ENCODE measurements at places on chromosomes 11 and 22.

- no peak for DNase-seq
Measured at GRCh38 chr11:130839981-130840666, 76.2 kb downstream of the SNX19 start.

DNA sequence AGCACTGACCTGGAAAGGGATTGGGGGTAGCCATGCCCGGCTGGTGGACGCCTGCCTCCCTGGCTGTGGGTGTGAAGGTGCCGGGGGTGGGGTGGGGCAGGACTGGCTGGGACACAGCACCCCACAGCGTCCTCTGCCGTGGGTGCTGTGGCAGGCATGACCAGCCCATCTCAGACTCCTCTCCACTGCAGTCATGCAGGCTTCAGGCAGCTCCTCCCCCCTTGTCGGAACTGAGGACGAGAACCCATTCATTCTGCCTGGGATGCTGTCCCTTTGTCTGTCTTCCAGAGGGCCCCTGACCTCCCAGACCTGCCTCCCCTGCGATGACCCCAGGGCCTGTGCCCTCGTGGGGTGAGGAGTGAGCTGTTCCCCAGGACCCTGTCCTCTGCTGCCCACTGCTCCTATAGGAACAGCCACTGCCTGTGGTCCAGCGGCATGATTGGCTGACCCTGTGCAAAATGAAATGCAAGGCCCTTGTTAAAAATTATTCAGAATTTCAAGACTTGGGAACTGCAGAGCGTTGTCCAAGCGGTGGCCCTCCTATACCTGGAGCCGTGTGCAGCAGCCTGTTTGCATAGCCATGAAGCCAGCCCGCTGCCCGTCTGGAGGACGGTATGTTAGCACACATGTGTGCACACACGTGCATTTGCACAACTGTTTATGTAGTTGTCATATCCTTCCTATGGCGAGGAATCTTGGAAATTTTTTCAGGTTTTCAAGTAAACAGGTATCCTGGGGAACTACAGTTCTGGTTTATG is 1122.3 kb downstream of the BRD1 start:
- no peak for DNase-seq

GRCh38 chr22:36658900-36659299 is 44.7 kb downstream of the CACNG2 start:
- no peak for DNase-seq

DNA sequence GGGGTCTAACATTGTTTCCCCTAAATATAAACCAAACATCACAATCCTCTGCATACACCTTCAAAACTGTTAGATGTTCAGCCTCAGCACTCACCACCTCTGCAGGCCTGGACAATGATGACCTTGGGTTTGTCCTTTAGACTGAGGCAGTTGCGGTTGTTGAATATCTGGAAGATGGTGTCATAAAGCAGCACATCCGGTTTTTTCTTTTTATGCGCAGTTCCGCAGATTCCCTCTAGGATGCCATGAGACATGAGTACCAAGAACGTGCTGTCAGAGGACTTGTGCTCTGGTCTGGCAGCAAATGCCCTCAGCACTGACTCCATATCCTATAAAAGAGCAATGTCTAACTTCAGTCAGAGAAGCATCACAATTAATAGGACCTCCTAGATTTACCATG is 22.8 kb downstream of the CASP5 start:
- peak; percentile 4 for DNase-seq

- no peak for DNase-seq
Measured at GRCh38 chr11:96104496-96104895, 180.6 kb upstream of the MTMR2 start.

- no peak for DNase-seq
Measured at GRCh38 chr11:119025978-119026766, 4.5 kb downstream of the SLC37A4 start.

- DNase-seq, result no peak
Measured at GRCh38 chr11:43735961-43736360, 55.4 kb downstream of the HSD17B12 start.

DNA sequence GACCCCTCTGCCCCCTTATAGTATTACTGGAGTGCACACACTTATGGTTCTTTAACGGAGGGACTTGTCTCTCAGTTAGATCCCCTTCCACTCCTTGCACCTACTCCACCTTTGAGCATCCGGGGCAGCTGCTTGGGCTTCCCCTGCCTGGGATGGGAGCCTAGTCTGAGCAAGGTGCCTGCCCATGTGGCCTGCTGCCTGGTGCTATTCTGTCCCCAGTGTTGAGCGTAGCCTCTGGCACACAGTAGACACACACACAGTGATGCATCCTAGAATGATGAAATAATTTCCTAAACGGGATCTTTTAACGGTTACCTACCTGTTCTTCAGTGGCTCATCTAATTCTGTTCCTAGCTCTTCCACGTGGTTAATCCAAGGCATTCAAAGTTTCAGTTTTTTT is 22.4 kb downstream of the PPFIA1 start:
- DNase-seq, result no peak

DNA sequence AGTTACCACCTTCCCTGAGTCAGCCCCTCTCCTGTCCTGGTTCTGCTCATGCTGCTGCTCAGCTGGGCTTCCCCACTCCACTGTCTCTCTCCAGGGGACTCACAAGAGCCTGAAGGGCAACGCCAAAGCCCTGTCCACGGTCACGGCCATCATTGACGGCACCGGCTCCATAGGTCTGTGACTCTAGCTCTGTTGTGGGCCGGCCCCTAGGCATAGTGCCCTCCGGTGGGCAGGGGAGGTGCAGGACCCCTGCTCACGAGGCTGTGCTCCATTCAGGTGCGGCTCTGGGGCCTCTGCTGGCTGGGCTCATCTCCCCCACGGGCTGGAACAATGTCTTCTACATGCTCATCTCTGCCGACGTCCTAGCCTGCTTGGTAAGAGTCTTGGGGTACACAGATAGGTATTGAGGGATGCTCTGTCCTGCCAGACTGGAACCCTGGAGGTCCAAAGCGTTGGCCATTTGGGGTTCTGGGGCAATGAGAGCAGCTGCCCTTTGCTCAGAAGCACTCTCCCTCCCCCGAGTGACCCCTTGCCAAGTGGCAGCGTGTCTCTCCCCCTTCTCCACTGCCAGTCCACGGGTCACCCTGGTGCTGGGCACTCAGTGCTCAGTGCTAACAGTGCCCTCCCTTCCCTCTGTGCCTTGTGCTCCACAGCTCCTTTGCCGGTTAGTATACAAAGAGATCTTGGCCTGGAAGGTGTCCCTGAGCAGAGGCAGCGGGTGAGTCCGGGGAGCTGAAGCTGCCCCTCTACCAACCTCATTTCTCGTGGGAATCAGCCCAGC is 22.4 kb downstream of the SLC37A2 start:
- DNase-seq, result no peak

- DNase-seq, result peak; percentile 66
Measured at GRCh38 chr11:74330075-74330858, 18.8 kb upstream of the P4HA3 start.

DNA sequence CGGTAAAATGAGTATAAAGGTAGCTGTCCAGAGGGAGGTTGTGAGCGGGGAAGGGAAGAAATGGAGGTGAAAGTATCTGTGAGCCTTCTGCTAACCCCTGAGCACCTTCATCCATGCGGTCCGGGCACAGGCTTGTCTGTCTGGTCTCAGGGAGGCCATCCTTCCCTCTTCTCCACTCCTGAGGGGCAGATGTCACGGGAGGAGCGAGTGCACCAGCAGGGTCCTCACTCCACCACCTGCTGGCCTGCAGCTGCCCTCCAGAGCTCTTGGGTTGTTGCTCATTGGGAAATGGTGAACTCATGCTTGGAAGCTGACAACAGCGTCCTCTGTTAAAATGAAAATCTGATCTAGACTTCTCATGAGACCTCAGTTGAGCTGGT is 33.8 kb upstream of the WNT11 start:
- no peak for DNase-seq

DNA sequence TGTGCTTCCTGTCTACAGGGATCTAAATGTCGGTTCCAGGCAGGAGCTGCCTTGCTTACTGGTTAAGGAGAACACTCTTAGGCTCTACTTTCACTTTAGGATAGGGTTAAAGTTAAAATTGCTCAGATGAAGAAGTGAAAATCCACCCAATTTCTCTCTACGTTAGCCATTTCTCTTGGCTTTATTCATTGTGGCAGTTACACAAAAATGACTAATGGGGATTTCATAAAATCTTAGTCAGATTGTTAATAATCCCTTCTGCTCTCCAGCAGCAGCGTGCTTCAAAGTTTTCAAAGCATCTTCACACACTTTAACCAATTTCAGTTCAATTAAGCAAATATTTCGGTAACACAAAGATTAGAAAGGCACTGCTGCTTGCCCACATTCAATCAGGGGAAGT is 58.4 kb upstream of the RCN1 start:
- DNase-seq, result no peak

GRCh38 chr11:110174645-110175310 is 81.6 kb downstream of the ZC3H12C start:
- no peak for DNase-seq

DNA sequence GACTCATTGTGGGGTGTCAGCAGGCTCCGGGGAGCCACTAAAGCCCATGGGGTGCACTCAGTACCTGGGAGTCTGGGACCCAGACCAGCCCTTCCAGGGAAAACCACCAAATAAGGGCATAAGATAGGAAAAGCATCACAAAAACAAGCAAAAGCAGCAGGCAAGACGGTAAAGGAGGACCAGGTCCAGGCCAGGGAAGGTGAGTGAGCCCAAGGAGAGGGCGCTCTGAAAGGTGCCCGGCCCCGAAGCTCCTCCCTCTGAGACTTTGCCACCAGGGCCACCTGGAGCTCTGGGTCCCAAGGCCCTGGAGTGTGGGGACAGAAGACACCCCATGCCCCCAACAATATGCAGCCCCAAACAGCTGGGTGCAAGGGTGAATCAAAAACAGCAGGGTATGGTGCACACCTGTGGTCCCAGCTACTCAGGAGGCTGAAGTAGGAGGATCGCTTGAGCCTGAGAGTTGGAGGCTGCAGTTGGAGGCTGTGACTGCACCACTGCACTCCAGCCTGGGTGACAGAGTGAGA is 5.2 kb upstream of the IL17REL start:
- DNase-seq, result no peak

GRCh38 chr11:82049199-82049598 is 684.5 kb downstream of the FAM181B start:
- DNase-seq, result no peak

- peak; percentile 36 for DNase-seq
Measured at GRCh38 chr11:8810540-8811301, 100.3 kb upstream of the AKIP1 start.

DNA sequence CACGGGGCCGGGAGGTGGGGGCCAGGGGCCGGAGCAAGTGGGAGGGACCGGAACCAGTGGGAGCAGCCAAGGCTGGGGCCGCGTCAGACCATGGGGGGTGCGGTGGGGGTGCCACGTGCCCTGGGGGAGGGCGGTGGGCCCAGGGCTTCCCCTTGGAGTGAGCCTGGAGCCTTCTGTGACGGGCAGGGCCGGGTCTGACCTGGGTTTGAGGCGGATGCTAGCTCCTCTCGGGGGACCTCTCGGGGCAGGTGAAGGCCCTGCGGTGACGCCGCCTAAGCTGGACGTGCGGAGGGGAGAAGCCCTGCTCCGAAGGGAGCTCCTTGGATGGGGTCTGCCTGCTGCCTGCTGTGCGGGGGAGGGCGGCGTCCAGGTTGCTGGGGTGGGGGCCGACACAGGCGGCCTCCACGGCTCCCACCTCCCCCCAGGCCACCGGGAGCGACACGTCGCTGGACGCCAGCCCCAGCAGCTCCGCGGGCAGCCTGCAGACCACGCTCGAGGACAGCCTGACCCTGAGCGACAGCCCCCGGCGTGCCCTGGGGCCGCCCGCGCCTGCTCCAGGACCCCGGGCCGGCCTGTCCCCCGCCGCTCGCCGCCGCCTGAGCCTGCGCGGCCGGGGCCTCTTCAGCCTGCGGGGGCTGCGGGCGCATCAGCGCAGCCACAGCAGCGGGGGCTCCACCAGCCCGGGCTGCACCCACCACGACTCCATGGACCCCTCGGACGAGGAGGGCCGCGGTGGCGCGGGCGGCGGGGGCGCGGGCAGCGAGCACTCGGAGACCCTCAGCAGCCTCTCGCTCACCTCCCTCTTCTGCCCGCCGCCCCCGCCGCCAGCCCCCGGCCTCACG is 115.0 kb downstream of the CACNA1I start:
- DNase-seq, result no peak

GRCh38 chr22:27597703-27598444 is 203.7 kb downstream of the MN1 start:
- peak; percentile 62 for DNase-seq

- DNase-seq, result peak; percentile 49
Measured at GRCh38 chr11:65920372-65920802, 1.2 kb downstream of the DRAP1 start.

- no peak for DNase-seq
Measured at GRCh38 chr11:77214557-77214956, 86.5 kb downstream of the MYO7A start.

GRCh38 chr22:38246046-38246658 is 26.7 kb downstream of the TMEM184B start:
- DNase-seq, result no peak

DNA sequence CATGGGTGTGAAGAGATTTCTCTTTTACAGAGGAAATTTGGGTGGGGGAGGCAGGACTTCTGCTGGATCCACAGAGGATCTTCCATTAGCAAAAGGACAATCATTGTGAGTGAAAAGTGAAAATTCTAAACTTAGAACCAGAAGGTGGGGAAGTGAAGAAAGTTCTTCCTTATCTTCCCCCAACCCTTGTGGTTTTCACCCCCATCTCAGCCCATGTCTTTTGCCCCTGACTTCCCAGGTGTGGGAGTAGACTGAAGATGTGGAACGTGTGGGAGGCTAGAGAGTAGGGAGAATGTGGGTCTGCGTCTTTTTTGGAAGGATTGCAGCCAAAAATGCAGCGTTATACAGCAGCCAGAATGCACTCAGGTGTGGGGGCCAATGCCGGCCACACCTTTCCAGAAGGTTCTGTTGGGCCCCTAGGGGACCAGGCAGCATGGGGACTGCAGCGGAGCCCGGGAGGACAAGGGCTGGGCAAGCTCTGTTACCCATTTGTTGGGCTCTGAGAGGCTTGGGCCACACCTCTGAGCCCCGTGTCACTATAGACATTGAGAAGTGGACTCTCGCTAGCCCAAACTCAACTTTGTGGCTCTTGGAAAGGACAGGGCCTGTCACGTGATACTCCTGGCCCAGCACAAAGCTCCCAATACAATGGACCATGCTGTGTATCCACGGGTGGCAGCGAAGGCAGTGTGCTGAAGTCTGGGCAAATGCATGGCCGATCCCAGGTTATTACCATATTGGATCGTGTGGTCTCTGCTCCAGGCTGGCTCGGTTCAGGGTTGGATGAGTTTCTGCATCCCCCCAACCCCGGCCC is 32.8 kb upstream of the LINC01488 start:
- no peak for DNase-seq

DNA sequence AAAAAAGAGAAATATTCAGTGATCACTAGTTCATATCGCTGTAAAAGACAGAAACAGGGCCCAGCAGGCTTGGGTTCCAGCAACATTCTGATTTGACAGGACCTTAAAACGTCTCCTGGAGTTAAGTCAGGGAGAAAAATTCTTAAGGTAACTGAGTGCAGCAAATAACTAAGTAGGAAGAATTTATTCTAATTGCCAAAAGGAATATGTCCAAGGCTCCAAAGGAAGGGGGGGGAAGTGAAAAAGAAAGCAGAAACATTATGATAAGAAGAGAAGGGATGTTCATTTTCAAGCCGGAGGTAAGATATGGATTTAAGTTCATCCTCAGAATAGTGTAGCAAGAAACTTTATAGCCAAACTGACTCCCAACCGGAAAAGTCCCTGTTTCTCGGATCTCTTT is 90.4 kb downstream of the WT1 start:
- no peak for DNase-seq

GRCh38 chr11:84501750-84502149 is 1125.4 kb downstream of the DLG2 start:
- DNase-seq, result no peak

All from erythroblast (primary cell).